ENCODE measurements at places on chromosomes 6 and 20.
A peak's percentile ranks its signal among the peaks of the same experiment; 100 is the strongest.

DNA sequence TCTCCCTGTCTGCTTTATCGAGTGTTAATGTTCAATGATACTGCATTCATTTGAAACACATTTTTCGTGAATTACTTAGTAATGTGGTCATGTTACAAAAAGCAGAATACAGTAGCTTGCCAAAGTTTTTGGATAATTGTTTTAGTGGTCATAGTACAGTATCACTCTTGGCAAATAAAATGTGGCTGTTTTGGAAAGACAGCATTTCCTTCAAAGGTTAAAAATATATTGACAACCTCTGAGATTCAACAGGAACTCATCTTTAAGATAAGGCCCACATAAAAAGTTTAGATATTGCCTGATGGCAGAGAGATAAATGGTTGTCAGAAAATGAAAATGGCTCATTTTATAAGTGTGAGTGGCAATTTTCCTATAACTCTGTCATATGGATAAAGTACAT, 297.7 kb upstream of the MAN1A1 start:
- no peak for DNase-seq

GRCh38 chr6:81984599-81984998, 232.1 kb upstream of the TENT5A start:
- no peak for DNase-seq

DNA sequence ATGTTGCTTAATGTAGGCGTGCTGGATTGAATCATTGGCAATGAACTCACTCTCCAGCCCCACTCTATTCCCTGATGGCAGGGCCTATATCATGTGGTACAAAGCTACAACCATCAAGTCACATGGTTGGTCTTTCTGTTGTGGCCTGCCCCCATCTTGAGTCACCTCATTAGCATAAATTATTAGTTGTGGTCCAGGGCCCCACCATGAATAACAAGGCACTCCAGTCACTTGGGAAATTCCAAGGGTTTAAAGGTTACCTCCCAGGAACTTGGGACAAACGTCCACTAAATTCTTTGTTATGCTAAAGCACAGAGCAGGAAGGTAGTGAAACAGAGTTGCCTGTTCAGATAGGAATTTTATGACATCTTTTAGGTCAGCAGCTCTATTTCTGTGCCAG, 193.7 kb downstream of the SLC35F1 start:
- DNase-seq: no peak

GRCh38 chr20:53865901-53866793, 204.2 kb downstream of the BCAS1 start:
- peak; percentile 32 for DNase-seq

DNA sequence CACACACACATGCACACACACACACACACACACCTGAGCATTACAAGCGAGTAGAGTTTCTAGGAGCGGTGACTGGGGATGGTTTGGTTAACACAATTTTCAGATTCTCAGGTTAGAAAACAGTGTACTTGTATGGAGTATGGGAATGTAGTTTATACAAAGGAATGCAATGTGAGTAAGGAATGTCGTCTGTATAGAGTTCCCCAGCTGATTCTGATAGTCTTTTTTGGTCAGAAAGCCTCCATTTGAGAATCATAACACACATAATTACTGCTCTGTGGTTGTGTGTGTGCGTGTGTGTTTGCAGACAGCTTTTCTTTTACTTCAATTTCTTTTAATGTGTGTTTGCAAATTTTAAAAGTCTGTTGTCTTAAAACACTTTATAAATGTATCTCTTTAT, 93.2 kb downstream of the MYO6 start:
- no peak for DNase-seq

- DNase-seq: no peak
These were observed 43.4 kb downstream of the FAM135A start for GRCh38 chr6:70456735-70457134.

DNA sequence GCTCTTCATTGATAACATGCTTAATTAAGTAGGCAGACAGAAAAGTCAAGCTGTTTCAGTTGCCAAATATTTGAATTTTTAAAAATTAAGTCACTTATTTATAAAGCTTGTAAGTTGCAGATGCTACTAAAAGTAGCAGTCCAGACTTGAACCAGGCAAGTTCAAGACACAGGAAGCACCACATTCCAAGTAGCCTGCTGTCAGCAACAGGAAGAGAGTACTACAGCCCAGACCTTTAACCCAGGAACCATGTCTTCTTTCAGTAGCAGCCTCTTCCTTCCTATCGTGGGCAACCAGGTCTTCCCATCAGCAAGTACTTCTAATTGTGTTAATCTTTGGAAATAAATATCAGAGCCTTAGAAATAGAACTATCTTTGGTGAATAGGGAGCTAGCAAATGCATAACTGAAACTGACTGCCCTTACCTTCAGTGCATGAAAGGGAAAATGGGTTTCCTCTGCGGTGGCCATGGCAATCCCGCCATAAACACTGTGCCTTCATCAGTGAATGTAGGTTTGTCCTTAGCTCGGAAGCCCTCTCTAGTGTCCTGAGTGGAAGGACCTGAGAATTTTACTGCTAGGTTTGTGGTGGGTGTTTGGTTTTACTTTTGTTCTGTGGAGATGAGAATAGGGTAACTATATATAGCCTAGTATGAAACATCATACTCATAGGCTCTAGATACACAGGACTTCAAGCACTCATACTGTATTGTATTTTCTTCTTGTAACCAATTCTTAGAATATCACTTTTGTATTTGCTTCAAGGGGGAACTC, 95.6 kb downstream of the SYCP2 start:
- DNase-seq: no peak

GRCh38 chr6:10687582-10687981, 6.8 kb downstream of the C6orf52 start:
- DNase-seq: no peak

- DNase-seq: no peak
These were observed 317.6 kb downstream of the RIMS1 start for GRCh38 chr6:72203983-72204382.

GRCh38 chr6:138044458-138044857, 62.8 kb downstream of the PERP start:
- DNase-seq: no peak

DNA sequence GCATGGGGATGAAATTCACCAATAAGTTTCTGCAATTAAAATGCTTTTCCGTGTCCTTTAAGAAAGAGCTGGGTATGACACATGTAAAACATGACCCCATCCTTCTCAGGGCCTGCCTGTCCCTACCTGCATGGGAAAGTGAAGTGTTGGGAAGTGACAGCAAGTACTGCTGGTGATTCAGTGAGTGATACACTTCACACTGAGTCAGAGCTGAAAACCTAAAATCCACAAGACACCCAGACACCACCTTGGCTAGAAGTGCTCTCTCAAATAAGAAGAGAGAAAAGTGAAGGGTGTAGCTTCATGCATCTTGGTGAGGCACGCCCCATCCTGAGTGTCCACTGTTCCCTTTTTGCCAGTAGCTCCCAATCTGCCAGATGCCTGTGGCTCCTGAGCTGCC, 3.3 kb downstream of the RAB22A start:
- DNase-seq: no peak

DNA sequence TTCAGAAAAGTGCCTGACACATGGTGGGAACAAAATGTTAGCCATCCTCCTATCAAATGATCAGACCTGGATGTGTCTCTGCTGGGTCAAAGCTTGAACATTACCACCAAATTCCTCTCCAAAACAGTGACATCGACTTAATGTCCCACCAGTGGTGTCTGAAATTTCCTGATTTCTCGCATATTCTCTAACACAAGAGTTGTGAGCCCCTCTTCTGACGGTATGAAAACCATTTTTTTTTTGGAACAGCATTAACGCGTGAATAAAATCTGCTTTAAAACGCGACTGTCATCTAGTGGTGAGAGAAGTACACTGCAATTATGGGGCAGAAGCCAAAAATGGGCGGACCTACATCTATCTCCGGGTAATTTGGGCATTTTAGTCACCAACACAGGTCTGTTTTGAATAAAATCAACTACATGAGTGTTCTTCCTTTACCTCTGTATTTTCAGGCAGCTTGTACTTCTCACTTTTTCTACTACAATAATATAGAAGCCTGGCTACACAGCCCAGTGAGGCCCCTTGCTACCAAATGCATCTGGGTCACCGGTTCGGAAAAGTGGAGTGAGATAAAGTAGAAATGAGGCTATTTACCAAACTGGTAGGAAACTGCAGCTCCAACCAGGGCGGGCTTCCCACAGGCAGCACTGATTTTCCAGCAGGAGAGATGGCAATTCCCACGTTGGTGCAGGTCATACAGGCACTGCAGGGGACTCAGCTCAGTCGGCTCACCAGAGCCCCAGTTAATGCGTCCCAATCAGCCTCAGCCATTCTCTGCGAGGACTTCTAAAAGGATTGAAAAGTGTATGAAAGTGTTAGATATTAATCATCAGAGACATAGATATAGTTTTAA, 27.4 kb downstream of the MGME1 start:
- DNase-seq: peak; percentile 66

GRCh38 chr6:28315628-28316027, 20.3 kb downstream of the ZSCAN31 start:
- DNase-seq: no peak

DNA sequence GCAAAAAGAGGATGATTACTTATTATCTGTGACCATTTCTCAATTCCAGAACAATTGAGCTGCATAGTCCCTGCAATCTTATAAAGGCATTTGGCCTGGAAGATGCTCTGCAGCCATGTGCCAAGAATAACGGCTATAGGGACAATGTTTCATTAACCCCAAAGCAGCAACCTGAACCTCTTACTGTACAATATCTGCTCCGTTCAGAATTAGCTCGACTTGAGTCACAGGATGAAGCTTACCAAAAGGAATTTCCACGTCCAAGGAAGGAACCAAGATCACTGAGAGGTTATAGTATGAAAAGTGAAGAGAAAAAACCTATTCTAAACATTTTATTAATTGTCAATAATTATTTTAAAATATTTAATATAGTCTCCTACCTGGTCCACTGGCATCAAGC, 167.3 kb upstream of the GMDS start:
- DNase-seq: no peak

DNA sequence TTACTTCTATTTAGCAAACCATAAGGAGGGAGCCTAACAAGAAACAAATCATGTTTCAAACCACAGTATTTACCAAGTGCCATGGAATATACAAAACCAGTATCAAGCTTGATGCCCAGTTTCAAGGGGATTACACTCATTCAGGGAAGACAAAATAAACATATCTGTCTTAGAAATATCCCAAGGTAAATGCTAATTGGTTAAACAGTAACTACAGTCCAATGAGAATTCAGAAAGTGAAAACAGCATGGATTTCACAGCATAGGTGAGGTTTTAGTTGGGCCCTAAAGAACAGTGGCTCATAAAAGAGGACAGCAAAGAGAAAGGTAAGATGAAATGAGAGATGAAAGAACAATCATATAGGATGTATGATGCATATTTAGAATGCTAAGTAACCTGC, 110.3 kb downstream of the CHD6 start:
- no peak for DNase-seq

- peak; percentile 94 for DNase-seq
These were observed 76.4 kb downstream of the EYA2 start for GRCh38 chr20:46970937-46971630.

DNA sequence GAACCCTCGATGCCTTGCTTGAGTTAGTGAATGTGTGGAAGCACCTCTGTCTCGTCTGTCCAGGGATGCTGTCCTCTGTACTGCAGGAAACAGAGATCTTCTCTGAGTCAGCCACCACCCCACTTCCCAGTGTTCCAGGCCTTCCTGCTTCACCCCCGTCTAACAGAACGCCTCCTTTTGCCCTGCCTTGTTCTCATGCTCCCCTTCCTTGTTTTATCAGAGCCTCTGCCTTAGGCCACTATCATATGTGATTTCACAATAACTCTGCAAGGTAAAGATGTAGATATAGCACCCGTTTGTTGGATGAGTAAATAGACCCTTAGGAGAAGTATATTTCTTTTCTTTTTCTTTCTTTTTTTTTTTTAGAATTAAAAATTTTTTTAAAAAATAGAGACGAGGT, 106.7 kb upstream of the CLDN20 start:
- no peak for DNase-seq

DNA sequence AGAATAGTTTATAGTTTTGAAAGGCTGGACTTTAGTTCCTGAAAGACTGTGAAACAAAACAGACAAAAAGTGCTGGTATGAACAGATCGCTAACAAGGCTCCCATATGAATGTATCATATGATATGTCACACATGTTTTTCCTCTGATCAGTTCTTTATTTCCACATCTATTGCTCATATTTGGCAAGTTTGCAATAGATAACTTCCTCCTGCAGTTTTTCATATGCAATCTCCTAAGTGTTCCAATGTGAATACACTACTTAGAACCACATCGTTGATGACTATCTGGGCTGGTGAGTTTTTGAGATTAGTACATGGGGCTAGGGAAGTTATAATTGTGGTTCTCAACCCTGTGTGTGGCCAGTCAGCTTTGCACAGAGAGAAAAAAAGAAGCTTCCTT, 23.1 kb downstream of the CRYBG1 start:
- DNase-seq: no peak
